ENCODE measurements at places on chromosomes 3 and 15.

DNA sequence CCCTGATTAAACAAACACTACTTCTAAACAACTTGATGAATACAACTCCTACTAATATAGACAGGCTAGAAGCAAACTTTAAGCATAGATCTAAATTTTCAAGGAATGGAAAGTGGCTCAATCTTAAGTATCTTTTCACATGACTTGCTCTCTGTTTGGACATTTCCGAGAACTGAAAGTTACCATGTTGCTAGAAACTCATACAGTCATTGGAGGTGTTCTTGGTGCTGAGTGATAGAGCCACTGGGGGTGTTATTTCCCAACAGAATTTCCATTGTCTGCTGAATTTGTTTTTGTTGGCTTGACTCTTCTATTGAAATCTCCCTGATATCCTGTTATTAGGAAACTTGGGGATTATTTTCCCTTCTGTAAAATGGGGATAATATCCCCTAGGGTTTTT is 264.5 kb upstream of the RASGRP1 start:
- DNase-seq = no peak

- DNase-seq = no peak
Observed at GRCh38 chr15:98324341-98324970, 323.9 kb upstream of the IGF1R start.

DNA sequence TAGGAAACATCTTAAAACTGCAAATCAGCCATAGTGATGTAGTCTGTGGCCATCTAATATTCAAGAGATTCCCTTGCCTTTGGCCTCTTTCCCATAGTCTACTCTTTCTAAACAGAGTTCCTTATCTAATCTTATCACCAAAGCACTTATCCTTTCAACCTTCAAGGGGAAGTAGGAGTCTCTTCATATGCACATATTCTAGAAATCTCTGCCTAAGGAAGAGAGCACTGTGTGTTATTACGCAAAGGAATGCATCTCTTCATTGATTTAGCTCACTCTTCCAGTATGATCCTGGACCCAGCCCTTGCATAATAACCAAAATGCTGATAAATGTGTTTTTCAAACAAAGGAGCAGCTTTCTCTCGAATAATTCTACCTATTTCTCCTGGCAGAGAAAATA is 253.7 kb upstream of the TPRG1 start:
- no peak for DNase-seq

GRCh38 chr3:32257042-32257441 is 18.6 kb downstream of the CMTM8 start:
- DNase-seq = no peak

GRCh38 chr3:126287536-126288241 is 69.5 kb downstream of the KLF15 start:
- DNase-seq = no peak

- DNase-seq = no peak
Observed at GRCh38 chr3:49665822-49666519, 8.2 kb upstream of the APEH start.

DNA sequence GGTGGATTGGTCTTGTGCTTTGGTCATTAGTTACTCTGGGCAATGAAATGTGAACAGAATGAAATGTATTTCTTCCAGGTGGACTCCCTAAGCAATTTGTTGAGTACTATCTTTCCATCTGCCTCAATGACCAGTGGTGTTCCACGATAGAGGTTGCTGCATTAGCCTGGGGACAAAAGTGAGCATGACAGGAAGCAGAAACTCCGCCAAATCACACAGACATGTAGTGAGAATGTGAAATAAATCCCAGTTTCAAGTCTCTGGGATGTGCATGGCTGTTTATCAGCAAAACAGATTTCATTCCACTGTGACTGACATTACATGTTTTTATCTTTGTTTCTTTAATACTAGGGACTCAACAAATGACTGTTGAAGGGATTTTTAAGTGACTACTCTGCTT is 63.3 kb upstream of the DCBLD2 start:
- no peak for DNase-seq

GRCh38 chr3:185717121-185717520 is 107.7 kb downstream of the IGF2BP2 start:
- DNase-seq = peak; percentile 66

DNA sequence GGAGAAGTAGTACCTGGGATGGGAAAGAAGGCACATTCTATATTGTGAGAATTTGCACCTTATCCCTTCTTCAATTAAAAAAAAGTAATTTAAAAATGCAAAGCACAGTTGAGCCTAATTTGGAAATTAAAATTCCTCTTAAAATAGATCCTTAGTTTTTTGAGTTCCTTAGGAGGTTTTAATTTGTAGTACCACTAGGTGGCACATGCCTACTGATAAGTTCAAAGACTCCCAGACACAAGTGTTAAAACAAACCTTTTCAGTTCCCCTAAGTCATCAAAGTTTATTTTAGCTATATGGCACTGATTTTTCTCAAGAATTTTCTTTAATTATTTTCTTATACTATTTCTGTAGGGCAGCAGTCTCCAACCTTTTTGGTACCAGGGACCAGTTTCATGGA is 127.6 kb upstream of the AZI2 start:
- peak; percentile 29 for DNase-seq

- DNase-seq = peak; percentile 97
Observed at GRCh38 chr15:60392986-60393790, 4.6 kb downstream of the ANXA2 start.

GRCh38 chr15:74304431-74304830 is 63.0 kb downstream of the CYP11A1 start:
- no peak for DNase-seq

GRCh38 chr3:174318181-174318580 is 541.0 kb upstream of the NAALADL2 start:
- no peak for DNase-seq
